ENCODE measurements at places on chromosomes 5 and 9.

DNA sequence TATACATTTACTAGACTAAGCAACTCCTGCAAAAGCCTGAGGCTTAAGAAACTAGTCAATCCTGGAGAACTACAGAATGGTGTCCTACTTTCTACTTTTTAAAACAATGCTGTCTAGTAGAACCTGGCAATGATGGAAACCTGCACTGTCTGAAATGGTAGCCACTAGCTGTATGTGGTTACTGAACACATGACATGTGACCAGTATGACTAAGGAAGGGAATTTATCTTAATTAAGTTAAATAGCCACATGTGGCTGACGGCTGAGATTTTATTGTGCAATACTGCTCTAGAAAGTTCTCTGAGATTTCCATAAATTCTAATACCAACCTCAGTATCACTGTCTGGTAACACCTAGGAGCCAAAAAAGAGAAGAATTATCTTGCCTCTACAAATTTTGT lies 44.9 kb upstream of the RAPGEF6 start:
- no peaks in the 10 kb centered on the region for H3K4me1 ChIP-seq
- no peaks in the 10 kb centered on the region for H3K27me3 ChIP-seq
- H3K36me3 ChIP-seq, result peaks cover 29% of the 10 kb centered on the region
- H3K4me3 ChIP-seq, result no peak overlapping the region
- no peak overlapping the region for H3K27ac ChIP-seq

DNA sequence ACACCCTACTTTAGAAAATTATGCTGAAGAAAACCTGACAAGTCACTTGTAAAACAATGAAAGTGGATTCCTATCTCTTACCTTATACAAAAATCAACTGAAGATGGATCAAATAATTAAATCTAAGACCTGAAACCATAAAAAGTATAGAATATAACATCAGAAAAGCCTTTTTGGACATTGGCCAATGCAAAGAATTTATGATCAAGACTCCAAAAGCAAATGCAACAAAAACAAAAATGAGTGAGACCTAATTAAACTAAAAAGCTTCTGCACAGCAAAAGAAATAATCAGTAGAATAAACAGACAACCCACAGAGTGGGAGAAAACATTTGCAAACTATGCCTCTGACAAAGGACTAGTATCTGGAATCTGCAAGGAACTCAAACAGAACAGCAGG lies 303.0 kb upstream of the CDH9 start:
- H3K4me3 ChIP-seq, result no peak overlapping the region
- H3K4me1 ChIP-seq, result no peaks in the 10 kb centered on the region
- H3K36me3 ChIP-seq, result no peaks in the 10 kb centered on the region
- DNase-seq, result no peak
- no peak overlapping the region for H3K27ac ChIP-seq

DNA sequence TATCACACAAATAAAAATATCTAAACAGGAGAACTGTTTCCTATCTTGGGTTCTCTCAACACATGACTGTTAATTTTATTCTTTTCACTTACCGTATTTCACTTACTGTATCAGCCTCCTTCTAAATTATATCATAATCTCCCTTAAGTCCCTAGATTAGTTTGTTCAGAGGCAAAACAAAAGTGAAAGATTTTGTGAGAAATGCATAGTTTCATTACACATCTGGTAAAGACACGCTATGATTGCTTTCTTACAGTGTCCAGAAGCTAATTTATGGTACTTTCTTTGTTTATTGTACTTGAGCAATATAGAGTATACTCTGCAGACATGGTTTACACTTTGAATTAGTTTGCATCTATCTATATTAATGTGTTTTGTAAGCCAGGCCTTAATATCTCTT lies 159.7 kb upstream of the TLX3 start:
- H3K4me3 ChIP-seq, result no peak overlapping the region
- peaks cover 6% of the 10 kb centered on the region for H3K27me3 ChIP-seq
- no peak overlapping the region for H3K27ac ChIP-seq
- DNase-seq, result no peak

DNA sequence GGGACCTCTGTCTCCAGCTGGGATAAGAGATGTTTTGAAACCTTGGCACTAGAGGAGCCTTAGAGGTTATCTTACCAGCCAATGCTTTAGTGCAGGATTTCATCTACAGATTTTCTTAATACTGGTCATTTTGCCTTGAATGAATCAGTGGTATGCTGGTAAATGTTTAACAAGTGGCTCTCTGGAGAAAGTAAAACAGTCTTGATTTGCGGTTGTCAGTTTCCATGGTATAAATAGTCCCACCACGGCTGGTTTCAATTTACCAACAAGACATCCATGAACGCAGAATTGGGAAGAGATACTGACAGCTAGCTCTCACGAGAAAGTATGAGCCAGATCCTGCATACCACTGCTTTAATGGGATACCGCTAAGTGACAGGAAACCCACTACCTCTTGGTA lies 56.7 kb upstream of the CXCL14 start:
- H3K4me3 ChIP-seq, result no peak overlapping the region
- H3K4me1 ChIP-seq, result no peaks in the 10 kb centered on the region
- no peak overlapping the region for H3K27ac ChIP-seq
- peaks cover 22% of the 10 kb centered on the region for H3K27me3 ChIP-seq

DNA sequence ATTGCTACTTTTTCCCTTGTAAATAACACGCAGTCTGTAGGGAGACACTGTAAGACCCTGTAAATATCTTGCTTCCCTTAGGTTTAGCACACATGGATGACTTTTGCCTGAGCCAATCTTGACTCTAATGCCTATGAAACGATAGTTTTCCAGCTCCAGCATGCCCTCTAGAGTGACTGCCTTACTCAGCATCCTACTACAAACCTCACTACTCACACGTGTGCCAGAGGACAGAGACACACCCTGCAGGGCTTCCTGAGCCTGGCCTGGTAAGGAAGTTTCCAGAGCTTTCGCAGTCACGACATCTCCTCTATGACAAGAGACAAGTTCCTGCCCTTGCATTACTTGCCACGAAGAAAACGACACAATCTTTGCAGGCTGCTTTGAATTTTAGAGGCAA lies 138.1 kb downstream of the ATPSCKMT start:
- peaks cover 2% of the 10 kb centered on the region for H3K27me3 ChIP-seq
- H3K4me1 ChIP-seq, result no peaks in the 10 kb centered on the region
- H3K27ac ChIP-seq, result no peak overlapping the region
- peak; percentile 22 for DNase-seq

DNA sequence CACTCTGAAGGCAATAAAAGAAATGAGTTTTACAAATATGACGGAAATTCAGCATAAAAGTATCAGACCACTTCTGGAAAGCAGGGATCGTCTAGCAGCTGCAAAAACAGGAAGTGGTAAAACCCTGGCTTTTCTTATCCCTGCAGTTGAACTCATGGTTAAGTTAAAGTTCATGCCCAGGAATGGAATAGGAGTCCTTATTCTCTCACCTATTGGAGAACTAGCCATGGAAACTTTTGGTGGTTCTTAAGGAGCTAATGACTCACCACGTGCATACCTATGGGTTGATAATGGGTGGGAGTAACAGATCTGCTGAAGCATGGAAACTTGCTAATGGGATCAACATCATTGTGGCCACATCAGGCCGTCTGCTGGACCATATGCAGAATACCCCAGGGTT lies 93.5 kb upstream of the RGMB start:
- H3K4me3 ChIP-seq, result no peak overlapping the region
- peaks cover 2% of the 10 kb centered on the region for H3K27me3 ChIP-seq
- no peak overlapping the region for H3K27ac ChIP-seq
- no peak for DNase-seq

- H3K4me1 ChIP-seq, result no peaks in the 10 kb centered on the region
- H3K27ac ChIP-seq, result no peak overlapping the region
These were observed 211.3 kb downstream of the MAN2A1 start for GRCh38 chr5:109900911-109901627.

DNA sequence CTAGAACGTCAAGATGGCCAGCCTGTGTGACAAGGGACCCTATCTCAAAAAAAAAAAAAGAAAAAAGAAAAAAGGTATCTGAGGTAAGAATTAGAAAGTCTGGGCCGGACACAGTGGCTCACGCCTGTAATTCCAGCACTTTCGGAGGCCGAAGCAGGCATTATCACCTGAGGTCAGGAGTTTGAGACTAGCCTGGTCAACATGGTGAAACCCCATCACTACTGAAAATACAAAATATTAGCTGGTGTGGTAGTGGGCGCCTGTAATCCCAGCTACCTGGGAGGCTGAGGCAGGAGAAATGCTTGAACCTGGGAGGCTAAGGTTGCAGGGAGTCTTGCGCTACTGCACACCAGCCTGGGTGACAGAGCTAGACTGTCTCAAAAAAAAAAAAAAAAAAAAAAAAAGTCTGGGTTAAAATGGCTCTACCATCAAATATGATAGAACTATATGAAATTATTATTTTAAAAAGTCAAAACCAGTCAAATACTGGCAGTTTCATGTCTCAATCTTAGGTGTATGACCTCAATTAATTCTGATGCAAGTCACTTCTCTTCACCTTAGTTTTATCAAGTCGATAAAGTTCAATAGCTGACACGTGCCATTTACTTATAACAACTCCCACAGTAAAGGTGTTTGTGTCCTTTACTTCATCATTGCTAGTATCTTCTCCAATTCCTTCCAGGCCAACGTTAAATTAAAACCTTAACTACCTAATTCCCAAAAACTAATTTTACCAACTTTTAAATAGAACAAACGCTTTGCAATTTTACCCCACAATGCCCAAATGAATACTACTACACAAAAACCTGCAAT lies 1.1 kb downstream of the RPS23 start:
- peaks cover 53% of the 10 kb centered on the region for H3K36me3 ChIP-seq
- H3K27me3 ChIP-seq, result no peaks in the 10 kb centered on the region
- DNase-seq, result no peak
- peak overlapping the region; percentile 86 for H3K4me3 ChIP-seq
- H3K4me1 ChIP-seq, result peaks cover 54% of the 10 kb centered on the region

GRCh38 chr5:131824631-131825030 lies 27.8 kb upstream of the FNIP1 start:
- H3K36me3 ChIP-seq, result no peaks in the 10 kb centered on the region
- H3K27me3 ChIP-seq, result peaks cover 2% of the 10 kb centered on the region
- no peak overlapping the region for H3K27ac ChIP-seq
- H3K4me1 ChIP-seq, result no peaks in the 10 kb centered on the region

- H3K27ac ChIP-seq, result no peak overlapping the region
- peaks cover 13% of the 10 kb centered on the region for H3K36me3 ChIP-seq
- DNase-seq, result no peak
These were observed 30.4 kb downstream of the ACO1 start for GRCh38 chr9:32414856-32415255.
